ENCODE measurements at places on chromosomes 6 and 20. TPM values are rescaled to one million over a fixed set of nuclear protein-coding genes. Genes with fewer than 3 reads are reported as not detected.

DNA sequence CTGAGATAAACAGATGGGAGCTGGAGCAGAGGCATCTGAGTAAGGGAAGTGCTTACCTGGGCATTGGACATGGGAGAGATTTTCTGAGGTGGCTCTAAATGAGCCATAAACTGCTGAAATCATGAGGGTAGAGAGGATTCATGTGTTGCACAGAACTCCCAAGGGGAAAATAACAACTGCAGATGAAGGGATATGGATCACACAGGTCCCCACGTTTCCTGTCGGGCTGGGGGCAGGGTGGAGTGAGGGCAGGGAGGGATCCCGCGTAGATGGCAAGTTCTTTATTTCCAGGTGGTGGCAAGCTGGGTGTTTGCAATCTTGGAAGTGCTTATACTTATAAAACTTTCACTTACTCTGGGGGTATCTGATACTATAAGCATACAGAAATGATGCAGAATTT lies 422.6 kb upstream of the FLRT3 start:
- DNase-seq, result no peak
- H3K36me3 ChIP-seq, result no peaks in the 10 kb centered on the region
- H3K4me3 ChIP-seq, result no peak overlapping the region
- no peaks in the 10 kb centered on the region for H3K27me3 ChIP-seq
- H3K4me1 ChIP-seq, result no peaks in the 10 kb centered on the region
- H3K27ac ChIP-seq, result no peak overlapping the region

DNA sequence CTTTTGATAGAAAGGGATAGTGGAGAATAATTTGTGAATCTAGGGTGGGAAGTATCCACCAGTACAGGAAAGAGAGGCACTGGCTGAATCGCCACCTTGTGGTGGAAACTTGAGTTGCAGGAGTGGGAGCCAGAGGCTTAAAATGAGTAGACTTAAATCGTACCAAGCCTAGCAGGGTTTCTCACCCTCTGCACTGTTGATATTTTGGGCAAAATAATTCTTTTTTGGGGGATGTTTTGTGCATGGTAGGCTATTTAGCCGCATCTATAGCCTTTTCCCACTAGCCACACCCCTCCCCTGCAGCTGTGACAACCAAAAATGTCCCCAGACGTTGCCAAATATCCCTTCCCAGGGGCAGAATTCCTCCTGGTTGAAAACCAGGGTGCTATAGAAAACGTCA lies 119.1 kb downstream of the DHX35 start:
- H3K27me3 ChIP-seq, result peaks cover 21% of the 10 kb centered on the region
- H3K27ac ChIP-seq, result no peak overlapping the region
- peak; percentile 78 for DNase-seq
- H3K4me1 ChIP-seq, result peaks cover 7% of the 10 kb centered on the region
- no peak overlapping the region for H3K4me3 ChIP-seq

DNA sequence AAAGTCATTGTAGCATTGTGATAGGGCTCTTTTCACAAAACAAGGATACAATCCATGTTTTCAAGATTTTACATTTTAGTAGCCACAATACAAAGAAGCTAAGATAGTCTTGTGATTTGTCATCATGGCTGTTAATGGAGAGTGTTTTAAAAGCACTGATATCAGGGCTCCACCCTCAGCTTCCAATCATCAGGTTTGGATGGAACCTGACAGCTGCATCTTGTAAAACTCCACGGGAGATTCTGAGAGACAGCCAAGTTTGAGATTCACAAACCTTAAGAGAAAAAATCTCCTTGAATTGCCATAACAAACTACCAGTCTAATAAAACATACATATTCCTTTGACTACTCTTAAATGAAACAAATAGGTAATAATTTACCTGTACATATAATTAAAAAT lies 280.2 kb downstream of the ESR1 start:
- H3K27me3 ChIP-seq, result no peaks in the 10 kb centered on the region
- no peak overlapping the region for H3K4me3 ChIP-seq
- no peaks in the 10 kb centered on the region for H3K4me1 ChIP-seq
- no peak for DNase-seq
- no peak overlapping the region for H3K27ac ChIP-seq

- no peaks in the 10 kb centered on the region for H3K4me1 ChIP-seq
- no peak for DNase-seq
- H3K36me3 ChIP-seq, result no peaks in the 10 kb centered on the region
- H3K27me3 ChIP-seq, result peaks cover 4% of the 10 kb centered on the region
- H3K27ac ChIP-seq, result no peak overlapping the region
Measured at GRCh38 chr20:10741060-10741459, 67.3 kb upstream of the JAG1 start.

DNA sequence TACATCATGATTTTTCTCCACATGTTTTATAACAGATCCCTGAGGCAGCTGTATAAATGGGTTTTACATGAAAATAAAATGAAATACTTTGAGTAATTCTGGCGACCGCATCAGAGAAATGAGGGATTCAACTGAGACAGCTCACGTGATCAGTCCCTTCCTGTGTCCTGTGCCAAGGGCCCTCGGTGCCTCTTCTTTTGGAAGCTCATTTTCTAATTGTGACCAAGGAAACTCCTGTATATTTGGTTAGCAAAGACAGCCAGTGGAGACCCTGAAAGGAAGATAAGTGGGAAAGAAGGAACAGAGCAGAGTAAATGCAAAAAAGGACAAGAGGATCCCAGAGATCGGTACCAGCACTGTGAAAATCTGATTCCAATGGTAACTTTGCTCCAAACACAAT lies 129.9 kb downstream of the FYN start:
- H3K36me3 ChIP-seq, result peaks cover 51% of the 10 kb centered on the region
- DNase-seq, result no peak
- H3K4me3 ChIP-seq, result no peak overlapping the region
- no peak overlapping the region for H3K27ac ChIP-seq

DNA sequence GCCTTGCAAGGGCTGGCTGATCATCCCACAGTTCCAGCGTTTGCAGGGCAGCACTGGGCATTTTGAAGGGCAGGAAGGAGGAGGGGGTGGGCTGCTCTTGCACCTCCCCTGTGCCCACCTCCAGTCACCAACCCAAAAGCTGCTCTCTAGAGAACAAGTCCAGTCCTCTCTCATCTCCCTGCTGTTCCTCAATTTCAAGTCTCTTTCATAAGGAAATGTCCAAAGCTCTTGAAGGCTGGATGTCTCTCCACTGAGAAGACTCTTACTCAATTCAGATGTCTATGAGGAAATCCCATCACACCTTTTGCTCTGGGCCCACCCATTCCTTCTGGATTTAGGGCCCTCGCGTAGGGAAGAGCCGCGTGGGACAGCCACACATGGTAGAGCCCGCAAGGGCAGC lies 31.7 kb downstream of the WRNIP1 start:
- H3K4me1 ChIP-seq, result peaks cover 42% of the 10 kb centered on the region
- no peak overlapping the region for H3K27ac ChIP-seq
- no peak overlapping the region for H3K4me3 ChIP-seq
- H3K36me3 ChIP-seq, result no peaks in the 10 kb centered on the region

DNA sequence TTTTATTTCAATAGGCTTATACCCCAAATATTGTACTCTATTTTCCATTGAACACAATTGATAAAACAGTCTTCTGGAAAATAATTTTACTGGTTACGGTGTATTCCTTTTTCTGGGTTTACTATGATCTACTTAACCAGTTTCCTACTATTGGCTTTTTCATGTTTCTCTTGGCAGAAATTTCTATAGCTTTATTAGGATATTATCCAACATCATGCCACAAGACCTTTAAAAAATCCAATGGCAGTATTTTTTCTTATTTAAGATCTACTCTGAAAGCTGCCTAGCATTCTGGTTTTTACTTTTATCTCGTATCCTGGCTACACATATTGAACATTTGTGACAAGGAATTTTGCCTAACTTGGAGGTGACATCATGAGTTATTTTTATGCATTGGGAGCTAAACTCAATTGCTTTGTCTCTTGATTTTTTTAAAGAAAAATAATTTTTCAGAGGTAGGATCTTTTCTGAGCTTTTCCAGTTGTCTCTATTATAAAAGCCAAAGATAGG lies 45.5 kb downstream of the SLC9A8 start:
- H3K27ac ChIP-seq, result no peak overlapping the region
- peaks cover 10% of the 10 kb centered on the region for H3K4me1 ChIP-seq
- peaks cover 11% of the 10 kb centered on the region for H3K36me3 ChIP-seq
- DNase-seq, result no peak
- no peaks in the 10 kb centered on the region for H3K27me3 ChIP-seq

DNA sequence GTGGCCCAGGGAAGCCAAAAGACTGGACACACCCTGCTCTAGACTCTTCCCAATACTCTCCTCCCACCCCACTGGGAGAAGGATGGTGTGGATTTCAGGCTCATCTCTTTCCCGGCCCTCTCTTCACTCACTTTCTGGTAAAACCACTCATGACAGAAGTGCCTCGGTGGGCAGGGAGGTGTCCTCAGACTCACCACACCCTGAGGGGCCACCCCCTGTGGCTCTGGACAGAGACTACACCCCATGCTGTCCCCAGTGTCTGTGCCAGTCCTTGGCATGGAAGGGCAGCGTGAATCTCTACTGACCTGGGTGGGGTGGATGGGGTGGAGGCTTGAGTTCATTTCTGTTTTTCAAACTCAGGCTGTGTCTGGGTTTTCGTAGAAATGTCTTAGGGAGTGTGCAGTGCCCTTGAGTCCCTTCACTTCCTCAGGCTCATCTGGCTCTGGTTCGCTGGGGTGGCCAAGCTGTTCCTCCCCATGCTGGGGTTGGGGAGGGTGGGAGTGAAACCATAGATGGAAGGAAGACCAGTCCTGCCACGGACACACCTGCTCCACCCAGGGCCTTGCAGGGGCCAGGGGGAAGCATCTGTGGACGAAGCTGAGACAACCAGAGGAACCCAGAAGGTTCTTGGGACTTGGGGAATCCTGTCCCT lies 59.1 kb downstream of the EZR start:
- H3K36me3 ChIP-seq, result peaks cover 20% of the 10 kb centered on the region
- H3K27me3 ChIP-seq, result no peaks in the 10 kb centered on the region
- no peak overlapping the region for H3K27ac ChIP-seq
- no peak for DNase-seq
- no peaks in the 10 kb centered on the region for H3K4me1 ChIP-seq

PTPRA gene
- 68.8 TPM for total RNA-seq

DNA sequence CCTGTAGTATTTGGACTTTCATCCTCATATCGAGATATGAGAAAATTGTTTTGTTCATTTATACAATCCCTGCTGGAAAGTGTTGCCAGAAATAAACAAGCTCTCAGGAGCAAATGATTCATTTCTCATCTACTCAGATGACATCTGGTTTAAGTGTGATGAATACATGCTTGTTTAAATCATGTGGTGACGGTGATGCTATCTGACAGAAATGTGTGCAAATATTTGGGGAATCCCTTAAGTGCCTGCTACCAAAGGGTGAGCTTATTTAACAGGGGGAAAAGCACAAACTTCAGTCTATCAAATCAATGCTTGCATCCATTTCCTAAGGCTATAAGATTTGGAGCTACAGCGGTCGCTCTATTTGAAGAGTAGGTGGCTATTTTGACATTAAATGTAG lies 368.3 kb upstream of the SASH1 start:
- no peaks in the 10 kb centered on the region for H3K4me1 ChIP-seq
- no peak for DNase-seq
- no peaks in the 10 kb centered on the region for H3K27me3 ChIP-seq
- no peak overlapping the region for H3K4me3 ChIP-seq
- H3K36me3 ChIP-seq, result no peaks in the 10 kb centered on the region

DNA sequence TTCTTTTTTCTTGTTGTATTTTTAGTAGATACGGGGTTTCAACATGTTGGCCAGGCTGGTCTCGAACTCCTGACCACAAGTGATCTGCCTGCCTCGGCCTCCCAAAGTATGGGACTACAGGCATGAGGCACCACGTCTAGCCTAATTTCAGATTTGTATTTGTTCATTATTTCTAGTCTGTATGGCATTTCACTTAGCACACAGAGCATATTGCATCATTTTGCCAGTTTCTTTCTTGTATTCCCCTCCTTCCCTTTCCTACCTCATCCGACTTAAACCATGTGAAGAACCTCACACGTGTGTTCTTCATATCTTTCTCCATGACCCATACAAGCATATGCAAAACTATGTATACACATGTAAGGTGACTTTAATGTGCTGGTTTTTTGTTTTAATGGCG lies 470.0 kb downstream of the CBLN4 start:
- no peak overlapping the region for H3K4me3 ChIP-seq
- no peaks in the 10 kb centered on the region for H3K27me3 ChIP-seq
- H3K36me3 ChIP-seq, result no peaks in the 10 kb centered on the region
- no peaks in the 10 kb centered on the region for H3K4me1 ChIP-seq
- no peak overlapping the region for H3K27ac ChIP-seq
- DNase-seq, result no peak

DNA sequence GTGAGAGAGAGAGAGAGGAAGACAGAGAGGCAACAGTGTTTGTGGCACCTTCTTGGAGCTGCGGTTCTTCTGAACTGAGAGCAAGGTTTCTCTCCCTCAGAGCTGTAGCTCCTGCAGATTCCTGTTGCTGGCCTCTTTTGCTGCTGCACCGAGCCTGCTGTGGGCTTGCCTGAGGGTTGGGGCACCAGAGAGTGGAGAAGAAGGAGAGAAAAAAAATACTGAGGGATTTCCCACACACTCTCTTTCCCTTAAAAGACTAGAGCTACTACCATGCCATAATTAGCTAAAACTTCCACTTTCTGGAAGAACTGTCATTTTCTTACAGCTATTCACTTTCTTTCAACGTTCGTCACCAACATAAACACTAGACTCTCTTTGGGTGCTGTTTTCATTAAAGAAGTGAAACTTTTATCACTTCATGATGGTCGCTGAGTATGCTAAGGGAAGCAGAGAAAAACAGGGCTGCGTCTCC lies 18.2 kb upstream of the ECI2 start:
- H3K36me3 ChIP-seq, result no peaks in the 10 kb centered on the region
- H3K27me3 ChIP-seq, result peaks cover 29% of the 10 kb centered on the region
- no peak for DNase-seq
- H3K4me3 ChIP-seq, result no peak overlapping the region
- H3K4me1 ChIP-seq, result peaks cover 6% of the 10 kb centered on the region

GRCh38 chr6:5764401-5764955 lies 242.2 kb downstream of the NRN1 start:
- peaks cover 13% of the 10 kb centered on the region for H3K36me3 ChIP-seq
- DNase-seq, result no peak
- no peak overlapping the region for H3K27ac ChIP-seq
- peaks cover 1% of the 10 kb centered on the region for H3K4me1 ChIP-seq
- H3K4me3 ChIP-seq, result no peak overlapping the region

- H3K4me3 ChIP-seq, result no peak overlapping the region
- no peak overlapping the region for H3K27ac ChIP-seq
- no peaks in the 10 kb centered on the region for H3K27me3 ChIP-seq
- H3K36me3 ChIP-seq, result no peaks in the 10 kb centered on the region
- no peak for DNase-seq
- peaks cover 2% of the 10 kb centered on the region for H3K4me1 ChIP-seq
Measured at GRCh38 chr20:62350098-62350628, 16.9 kb downstream of the LAMA5 start.

GRCh38 chr6:11835065-11835464 lies 56.5 kb upstream of the ADTRP start:
- no peak overlapping the region for H3K4me3 ChIP-seq
- H3K27me3 ChIP-seq, result no peaks in the 10 kb centered on the region
- no peak overlapping the region for H3K27ac ChIP-seq
- DNase-seq, result no peak
